ENCODE measurements at places on chromosomes 2 and 18.

GRCh38 chr2:207482630-207483029 is 47.1 kb upstream of the CREB1 start:
- DNase-seq: no peak

DNA sequence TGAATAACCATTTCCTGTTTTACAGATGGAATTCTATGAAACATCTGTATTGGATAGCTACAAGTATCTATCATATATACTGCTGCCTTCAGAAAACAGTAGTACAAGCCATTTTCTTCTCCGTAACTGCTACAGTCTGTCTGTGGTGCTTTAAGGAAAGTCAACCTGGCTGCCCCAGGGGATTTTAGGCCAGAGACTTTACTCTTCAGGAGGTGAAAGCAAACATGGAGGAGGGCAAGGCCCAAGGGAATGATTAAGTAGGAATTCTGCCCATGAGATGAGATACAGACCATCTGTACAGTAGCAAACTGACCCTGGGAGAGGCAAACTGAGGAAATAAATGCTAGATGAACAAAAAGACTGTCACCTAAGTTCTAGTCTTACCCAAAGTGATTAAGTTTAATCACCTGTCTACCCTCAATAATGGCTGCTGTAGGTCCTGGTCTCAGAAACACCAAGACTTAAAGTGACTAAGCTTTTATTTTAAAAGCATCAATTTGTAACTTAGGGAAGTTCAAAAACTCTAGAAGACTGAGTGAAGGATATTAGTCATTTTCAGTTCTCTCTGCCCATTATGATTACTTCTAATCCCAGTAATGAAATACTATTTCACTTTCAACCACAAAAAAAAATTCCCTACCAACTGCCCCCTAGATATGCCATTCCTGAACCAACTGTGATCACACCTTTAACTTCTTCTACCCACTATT is 14.8 kb downstream of the MBD2 start:
- DNase-seq: no peak

- no peak for DNase-seq
Measured at GRCh38 chr18:63374540-63374939, 7.5 kb upstream of the KDSR start.

- no peak for DNase-seq
Measured at GRCh38 chr18:39586741-39587140, 2021.1 kb upstream of the CELF4 start.

GRCh38 chr2:99346218-99346617 is 9.0 kb downstream of the EIF5B start:
- DNase-seq: no peak

GRCh38 chr2:208034503-208035140 is 9.3 kb upstream of the PLEKHM3 start:
- DNase-seq: no peak

GRCh38 chr18:58578835-58579560 is 49.9 kb downstream of the ALPK2 start:
- no peak for DNase-seq

DNA sequence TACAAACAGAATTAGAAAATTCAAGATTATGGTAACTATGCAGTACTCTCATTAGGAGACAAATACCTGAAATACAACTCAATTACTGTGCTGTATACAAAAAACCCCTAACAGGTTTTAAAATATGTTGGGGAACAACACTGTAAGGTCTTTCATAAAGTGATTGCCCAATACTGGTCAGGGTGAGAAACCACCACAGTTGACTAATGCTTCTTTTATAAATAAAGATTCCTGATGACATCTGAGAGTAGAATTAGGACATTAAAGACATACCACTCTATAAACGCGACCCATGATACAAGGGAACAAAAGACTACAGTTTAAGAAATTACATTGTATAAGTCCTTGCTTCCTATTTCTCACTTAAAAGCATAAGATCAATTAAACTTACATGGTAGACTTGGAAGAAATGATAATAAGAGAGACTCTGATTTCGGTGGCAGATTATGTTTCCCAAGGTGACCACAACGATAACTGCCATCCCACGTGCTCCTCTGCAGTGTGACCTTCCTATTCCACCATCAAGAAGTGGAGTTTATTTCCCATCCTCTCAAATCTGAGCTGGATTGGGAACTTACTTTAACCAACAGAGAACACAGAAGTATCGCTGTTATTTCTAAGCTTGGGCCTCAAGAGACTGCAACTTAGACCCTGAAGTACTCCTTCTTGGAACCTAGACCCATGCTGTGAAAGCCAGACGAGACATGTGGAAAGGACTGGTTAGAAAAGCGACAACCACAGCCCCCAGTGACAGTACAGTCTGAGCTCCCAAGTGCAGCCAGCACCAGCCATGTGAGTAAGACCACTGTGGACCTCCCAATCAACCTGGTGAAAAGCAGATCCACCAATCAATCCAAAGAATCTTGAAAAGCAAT is 52.3 kb downstream of the ZNF521 start:
- DNase-seq: no peak

GRCh38 chr2:142435847-142436246 is 305.0 kb upstream of the LRP1B start:
- DNase-seq: no peak

GRCh38 chr2:18597618-18598017 is 8.2 kb upstream of the NT5C1B start:
- DNase-seq: no peak

- DNase-seq: no peak
Measured at GRCh38 chr18:59604877-59605276, 92.3 kb downstream of the CCBE1 start.

- no peak for DNase-seq
Measured at GRCh38 chr18:31976242-31976641, 33.3 kb upstream of the TRAPPC8 start.

DNA sequence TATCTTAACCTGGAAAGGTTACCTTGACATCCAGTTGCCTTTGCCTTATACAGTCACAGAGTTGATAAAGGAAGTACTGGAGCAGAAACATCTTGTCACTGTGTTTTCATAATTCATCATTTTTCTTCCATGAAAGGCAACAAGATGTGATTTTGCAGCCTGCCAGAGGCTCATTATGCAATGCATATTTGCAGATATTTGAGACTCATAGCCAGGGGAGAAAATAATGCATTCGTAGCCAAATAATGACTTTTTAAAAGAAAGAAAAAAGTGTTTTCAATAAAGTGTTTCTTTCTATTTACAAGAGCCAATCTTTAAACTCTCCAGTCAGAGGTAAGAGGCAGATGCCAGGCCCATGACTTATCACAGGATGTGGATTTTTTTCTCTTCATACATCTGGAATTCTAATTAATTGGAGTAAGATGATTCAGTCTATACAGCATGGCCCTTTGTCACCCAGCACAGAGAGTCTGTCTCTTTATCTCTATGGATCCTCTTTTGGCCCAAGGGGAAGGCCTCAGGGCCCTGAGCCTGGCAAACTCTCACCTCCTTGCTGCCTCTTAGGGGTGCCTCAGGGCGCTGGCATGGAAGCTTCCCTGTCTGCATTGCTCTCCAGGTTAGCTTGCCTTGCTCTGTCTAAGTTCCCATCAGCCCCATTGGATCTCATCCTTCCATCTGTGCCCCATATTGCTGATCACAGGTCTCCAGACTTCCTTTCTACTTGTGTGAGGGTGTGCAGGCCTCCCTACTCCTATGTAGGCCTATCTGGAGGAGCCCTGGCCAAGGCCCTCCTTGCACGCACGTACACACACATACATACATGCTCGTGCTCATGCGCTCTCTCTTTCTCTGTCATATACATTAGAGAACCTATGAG is 247.7 kb downstream of the TPGS2 start:
- DNase-seq: no peak
